ENCODE measurements at places on chromosomes 12 and 14.

- DNase-seq: no peak
Observed at GRCh38 chr12:129067491-129067890, 214.2 kb downstream of the GLT1D1 start.

DNA sequence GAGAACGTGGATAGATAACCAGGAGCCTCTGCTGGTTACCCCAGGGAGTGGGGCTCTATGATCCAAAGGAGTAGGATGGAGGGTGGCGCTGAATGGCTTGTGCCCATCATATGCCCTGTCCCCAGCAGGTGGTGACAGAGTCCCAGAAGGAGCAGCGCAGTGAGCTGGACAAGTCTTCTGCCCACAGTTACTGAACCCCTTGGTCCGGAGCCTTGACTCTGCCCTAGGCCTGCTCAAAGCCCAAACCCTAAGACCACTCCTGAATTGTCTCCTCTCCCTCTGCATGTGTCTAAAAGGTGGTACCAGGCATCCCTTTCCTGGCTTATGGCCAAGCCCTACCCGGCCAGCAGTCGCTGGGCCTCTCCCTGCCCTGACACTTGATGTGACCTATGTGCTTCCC lies 3.2 kb downstream of the PRPH start:
- DNase-seq: no peak

DNA sequence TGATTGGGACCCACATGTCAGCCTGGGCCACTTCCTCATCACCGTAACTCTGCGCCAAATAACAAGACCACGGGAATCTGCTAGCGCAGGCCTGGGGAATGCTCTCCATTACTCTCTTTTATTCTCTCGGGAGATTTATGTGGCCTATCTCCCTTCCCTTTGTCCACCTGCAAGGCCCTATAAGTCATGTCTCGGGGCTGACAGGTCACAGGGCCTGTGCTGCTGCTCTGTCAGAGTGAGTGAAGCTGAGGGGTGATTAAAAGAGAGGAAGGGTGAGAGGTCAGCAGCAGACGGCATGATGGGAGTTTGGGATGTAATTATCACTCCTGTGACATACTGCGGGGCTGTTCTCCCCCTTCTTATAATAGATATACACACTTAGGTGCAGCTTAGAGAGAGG lies 26.2 kb upstream of the GPATCH2L start:
- DNase-seq: no peak

- no peak for DNase-seq
Observed at GRCh38 chr14:105862581-105863239, 336.3 kb downstream of the TMEM121 start.

DNA sequence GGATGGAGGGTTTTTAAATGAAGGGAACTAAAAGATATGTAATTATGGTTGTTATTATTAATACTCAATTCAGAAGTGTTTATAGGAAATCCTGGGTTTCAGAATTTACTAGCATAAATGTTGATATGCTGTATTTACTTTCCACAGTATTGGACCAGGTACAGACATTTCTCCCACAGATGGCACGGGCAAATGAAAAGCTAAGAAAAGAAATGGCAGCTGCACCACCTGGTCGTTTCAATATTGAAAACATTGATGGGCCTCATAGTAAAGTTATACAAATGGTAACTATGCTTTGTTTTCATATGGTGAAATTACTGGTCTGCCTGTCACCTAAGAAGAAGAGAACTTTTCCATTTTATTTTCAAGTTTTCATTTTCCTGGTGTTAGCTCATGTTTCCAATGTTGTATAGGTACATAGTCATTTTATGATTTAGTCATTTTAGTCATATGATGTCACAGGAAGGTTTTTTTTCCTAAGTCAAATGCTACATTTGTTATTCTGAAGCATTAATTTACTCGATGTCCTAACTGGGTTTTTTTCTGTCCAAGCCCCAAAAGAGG lies 5.5 kb downstream of the NOPCHAP1 start:
- DNase-seq: no peak

- DNase-seq: no peak
Observed at GRCh38 chr14:65937960-65938316, 525.4 kb downstream of the FUT8 start.

GRCh38 chr14:26729851-26730250 lies 132.0 kb upstream of the NOVA1 start:
- no peak for DNase-seq

DNA sequence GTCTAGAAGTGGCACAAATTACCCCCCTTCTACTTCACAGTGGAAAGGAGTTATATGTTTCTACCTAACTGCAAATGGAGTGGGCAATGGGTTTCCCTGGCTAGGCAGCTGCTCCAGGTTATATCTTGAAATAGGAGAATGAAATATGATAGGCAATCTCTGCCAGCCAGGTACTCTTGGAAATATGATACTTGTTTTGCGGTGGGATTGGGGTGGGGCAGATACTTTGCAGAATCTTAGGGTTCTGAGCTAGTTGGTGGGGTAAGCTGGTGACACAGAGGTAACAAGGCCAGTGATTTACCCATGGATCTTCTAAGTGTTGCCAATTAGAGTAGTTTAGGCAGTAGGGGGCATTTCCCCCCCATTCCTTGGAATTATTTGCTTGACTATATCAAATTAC lies 140.1 kb downstream of the ATP23 start:
- no peak for DNase-seq

DNA sequence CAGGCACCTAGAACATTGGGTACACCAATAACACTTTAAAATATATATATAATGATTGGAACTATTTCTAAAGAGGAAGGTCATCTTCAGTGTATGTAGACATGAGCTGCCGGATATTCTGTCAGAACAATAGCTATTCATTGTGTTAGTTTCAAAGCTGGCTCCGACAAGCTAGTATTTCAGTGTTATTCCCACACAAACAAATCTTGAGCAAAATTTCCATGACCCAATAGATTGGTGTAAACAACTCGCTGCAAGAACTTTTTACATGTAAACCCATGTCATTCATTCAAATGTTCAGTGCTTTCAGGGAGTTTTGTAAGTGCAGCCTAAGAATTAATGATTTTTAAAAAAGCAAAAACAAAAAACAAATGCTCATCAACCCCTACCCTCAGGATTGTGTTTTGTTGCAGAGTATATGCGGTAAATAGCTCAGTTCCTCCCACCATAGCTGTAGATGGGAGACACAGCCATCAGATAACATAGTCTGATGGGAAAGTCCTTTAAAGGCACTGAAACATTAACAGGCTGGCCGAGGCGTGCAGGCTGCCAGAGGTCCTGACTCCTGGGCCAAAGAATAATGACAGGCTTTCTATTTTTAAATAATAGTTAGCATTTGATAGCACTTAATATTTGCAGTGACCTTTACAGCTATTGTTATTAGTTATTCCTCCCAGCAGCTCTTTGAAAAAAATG lies 150.3 kb upstream of the ARHGAP5 start:
- no peak for DNase-seq

GRCh38 chr14:22449600-22449905 lies 139.5 kb downstream of the DAD1 start:
- DNase-seq: no peak

DNA sequence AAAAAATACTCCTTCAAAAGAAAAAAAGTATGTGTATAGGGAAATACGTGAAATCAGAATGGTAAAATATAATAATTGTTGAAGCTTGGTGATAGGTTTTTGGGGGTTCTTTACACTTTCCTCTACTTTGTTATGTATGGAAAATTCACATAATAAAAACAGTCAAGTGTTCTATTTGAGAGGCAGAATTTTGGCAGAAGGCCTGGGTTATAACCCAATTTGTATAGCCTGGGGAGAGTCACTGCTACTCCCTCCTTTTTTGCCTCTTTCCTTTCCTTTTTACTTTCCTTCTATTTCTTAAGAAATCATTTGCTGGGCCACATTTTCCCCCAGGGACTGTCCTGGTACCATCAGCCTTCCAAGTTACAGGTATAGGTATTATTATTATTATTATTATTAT lies 105.7 kb downstream of the CRADD start:
- no peak for DNase-seq

GRCh38 chr12:131831635-131832041 lies 3.4 kb downstream of the MMP17 start:
- no peak for DNase-seq

GRCh38 chr12:1309613-1310012 lies 284.8 kb downstream of the FBXL14 start:
- DNase-seq: no peak

GRCh38 chr12:71300772-71301675 lies 138.6 kb upstream of the LGR5 start:
- no peak for DNase-seq

GRCh38 chr12:79000501-79000900 lies 135.9 kb downstream of the SYT1 start:
- no peak for DNase-seq

GRCh38 chr14:103848175-103849077 lies 1.1 kb upstream of the PPP1R13B start:
- no peak for DNase-seq

GRCh38 chr12:58502226-58502625 lies 418.1 kb downstream of the LRIG3 start:
- DNase-seq: no peak

GRCh38 chr12:27539191-27539631 lies 15.2 kb downstream of the PPFIBP1 start:
- no peak for DNase-seq

DNA sequence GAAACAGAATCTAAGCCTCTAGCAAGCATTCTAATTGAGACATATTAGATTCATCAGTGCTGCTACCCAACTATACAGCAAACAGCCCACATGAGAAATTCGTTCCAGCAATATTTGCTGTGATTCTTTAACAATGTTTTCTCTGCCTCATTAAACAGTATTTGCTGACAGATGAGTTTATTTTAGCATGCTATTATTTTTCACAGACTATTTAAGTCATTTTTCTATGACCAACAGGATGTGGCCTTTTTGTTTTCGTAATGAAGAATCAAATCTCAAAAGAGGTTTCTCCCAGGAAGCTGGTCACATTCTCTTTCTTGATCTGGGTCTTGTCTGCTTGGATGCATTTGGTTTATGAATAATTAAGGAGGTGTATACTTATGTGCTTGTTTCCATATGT lies 23.2 kb upstream of the SERPINA12 start:
- DNase-seq: no peak

GRCh38 chr14:88879022-88879421 lies 54.6 kb downstream of the TTC8 start:
- no peak for DNase-seq

DNA sequence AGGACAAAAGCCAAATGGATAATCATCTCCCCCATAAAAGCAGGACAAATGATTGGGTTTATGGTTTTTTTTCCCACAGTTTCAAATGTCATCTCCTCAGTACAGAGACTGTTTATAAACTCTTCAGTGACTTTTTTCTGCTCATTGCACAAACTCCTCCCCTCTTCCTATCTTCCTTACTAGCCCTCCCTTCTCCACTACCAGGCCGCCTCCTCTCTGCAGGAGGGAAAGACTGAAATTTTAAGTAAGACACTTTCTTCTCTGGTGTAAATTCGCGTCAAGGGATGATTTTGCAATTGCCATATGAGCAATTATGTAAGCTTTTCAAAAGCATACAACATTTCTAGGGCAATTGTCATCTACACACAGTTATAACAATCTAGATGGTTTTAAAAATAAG lies 37.0 kb downstream of the BTG1 start:
- no peak for DNase-seq

- no peak for DNase-seq
Observed at GRCh38 chr12:43586646-43587245, 34.7 kb upstream of the ADAMTS20 start.

DNA sequence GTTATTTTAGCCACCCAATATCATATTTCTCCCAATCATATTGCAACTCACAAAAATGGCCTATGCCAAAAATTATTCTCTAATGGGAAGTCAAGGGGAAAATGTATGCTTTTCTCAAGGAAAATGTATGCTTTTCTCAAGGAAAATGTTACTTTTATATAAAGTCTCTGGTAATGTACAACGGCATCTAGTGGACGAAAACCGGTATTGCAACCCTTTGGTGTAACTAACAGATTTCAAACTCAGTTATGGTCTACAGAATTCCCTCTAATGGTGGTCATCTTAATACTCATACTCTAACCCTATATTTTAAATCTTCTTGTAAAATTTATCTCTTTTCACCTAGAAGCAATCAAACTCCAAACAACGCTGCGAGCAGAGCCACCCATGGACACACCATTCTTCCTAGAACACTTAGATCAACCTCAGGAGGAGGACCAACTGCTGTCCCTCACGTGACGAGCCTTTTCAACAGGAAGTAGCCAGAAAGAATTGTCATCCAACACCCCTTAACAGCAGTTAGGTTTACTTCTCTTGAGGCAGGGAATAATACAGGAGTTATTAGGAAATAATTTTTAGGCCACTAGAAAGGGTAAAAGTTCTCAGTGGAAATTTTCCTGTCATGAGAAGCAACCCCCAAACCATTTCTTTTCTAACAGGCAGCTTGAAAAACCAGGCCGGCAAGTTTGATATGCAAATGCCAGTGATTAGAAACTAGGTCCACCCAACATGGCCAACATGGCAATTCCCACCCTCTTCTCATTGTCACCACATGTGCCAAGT lies 20.1 kb downstream of the APOBEC1 start:
- no peak for DNase-seq

- no peak for DNase-seq
Observed at GRCh38 chr14:102177161-102177560, 37.5 kb downstream of the WDR20 start.

DNA sequence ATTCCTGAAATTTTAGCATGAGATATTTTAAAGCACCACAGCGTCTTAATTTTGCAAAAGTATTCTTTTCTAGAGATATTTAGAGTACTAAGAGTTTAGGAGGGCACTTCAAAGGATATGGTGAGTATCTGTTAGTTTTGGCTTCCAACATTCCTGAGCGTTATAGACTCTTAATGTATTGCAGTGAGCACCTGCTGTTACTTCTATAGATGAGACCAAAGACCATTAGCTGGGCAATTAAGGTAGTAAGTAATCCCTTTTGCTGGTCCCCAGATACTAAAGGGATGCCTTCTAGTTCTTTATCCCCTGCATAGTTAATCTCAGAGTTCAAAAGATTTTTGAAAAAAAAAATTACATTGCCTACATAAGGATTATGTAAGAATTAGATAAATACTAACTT lies 975.6 kb downstream of the GALC start:
- no peak for DNase-seq

DNA sequence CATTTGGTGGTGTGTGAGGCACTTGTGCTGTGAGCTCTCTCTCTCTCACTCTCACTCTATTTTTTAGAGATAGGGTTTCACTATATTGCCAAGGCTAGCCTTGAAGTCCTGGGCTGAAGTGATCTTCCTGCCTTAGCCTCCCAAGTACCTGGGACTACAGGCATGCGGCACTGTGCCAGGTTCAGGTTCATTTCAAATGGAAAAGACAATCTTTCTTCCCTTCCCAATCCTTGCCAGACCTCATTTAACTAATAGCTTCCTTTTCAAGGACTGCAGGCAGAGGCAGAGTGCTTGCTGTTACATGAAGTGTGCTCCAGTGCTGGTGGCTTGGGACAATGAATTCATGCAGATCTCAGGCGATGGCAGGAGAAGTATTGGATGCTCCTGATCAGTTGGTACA lies 73.2 kb upstream of the BICD1 start:
- DNase-seq: no peak

GRCh38 chr12:114851981-114852380 lies 168.0 kb upstream of the TBX3 start:
- DNase-seq: no peak

Measured in stimulated activated CD4-positive, alpha-beta T cell treated with anti-CD3 and anti-CD28 coated beads, TNF-alpha, amount 100 ng/mL, for 48 hours (primary cell).